ENCODE measurements at places on chromosomes 2 and 18.

DNA sequence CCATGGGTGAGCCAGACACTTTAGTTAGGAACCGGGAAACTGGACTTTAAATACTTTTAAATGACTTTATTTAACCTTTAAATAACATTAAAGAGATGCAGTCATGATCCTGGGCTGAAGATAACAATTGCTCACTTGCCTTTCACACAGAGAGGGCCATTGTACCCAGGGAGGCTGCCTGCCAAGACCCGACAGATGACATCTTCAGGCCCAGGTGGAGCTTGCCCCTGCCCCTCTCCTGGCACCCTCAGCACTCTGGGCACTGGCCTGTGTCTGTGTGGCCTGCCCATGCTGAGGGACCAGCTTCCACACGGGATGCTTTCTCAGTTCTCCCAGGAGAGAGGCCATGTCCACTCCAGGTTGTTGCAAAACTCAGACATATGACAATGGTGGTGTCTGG lies 216.4 kb upstream of the MYT1L start:
- no peak for DNase-seq

DNA sequence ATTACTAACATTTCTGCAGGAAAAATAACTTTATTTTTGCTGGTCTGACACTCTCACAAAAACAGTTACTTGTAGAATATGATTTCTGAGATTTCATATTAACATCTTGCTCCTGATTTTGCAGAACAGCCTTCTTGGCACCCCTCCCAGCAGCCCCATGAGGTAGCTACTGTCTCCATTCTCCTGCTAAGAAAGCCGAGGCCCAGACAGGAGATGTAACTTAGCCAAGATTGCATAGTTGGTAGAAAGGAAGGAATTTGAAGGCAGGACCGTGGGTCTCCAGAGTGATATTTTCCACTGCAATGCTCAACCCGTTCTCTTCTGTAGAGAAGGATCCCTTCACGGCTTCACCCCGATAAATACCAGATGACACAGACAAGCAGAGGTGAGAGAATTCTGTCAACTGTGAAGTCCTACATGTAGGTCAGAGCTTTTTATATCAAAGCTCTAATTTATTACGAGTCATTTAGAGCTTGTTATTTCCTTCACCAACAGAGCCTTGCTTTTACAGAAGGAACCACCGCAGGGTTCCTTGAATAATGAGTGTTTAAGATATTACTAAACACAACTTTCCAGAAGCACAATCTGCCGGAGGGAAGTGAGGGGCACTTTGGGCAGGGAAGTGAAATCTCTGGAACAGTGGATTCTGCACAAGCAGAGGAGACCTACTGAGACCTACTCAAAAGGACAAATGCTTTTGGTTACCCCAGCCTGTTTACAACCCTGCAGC lies 48.0 kb upstream of the MYCN start:
- DNase-seq = no peak

DNA sequence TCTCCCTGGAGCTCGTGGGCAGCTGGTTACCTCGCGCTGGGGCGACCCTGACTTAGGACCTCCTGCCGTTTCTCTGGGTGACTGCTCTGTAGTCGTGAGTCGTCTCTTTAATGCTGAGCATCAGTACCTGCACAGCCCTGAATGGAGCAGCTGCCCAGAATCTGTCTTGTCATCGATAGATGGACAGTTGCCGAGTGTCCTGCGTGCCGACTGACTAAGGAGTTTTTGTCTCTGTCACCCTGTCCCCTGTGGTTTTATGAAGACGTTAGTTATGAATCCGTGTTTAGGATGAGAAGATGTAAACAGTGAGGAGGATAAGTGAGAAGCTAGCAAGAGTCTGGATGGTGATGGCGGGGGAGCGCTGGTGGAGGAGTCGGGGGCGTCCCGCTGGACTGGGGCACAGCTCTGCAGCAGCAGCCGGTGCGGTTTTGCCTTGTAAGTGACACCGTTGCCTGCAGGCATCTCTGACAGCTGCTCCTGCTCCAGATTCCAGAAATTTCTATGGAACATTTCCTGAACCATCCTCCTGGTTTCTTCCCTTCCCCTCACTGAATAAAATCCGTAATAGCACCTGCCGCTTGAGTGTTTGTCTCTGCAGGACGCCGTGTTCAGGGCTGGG lies 13.3 kb downstream of the AGAP1 start:
- DNase-seq = no peak

DNA sequence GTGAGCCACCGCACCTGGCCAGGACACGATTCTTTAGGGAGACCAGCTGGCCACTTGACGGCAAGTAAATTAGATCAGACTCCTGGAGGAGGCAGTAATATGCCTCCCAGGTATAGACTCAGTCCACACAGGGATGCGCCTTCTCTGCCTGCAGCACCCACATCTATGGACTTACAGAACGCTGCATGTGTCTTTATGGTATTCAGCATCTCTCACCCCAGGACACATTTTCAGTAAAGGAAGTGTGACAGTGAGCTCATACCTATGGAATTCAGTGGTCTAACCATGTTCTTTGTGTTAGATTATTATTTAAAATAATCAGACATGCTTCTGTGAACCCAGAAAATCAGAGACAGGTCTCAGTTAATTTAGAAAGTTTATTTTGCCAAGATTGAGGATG lies 5.9 kb upstream of the NARS1 start:
- no peak for DNase-seq

- DNase-seq = no peak
Measured at GRCh38 chr2:2873450-2873811, 504.2 kb downstream of the EIPR1 start.

GRCh38 chr2:171316755-171317337 lies 116.9 kb downstream of the METTL8 start:
- no peak for DNase-seq

DNA sequence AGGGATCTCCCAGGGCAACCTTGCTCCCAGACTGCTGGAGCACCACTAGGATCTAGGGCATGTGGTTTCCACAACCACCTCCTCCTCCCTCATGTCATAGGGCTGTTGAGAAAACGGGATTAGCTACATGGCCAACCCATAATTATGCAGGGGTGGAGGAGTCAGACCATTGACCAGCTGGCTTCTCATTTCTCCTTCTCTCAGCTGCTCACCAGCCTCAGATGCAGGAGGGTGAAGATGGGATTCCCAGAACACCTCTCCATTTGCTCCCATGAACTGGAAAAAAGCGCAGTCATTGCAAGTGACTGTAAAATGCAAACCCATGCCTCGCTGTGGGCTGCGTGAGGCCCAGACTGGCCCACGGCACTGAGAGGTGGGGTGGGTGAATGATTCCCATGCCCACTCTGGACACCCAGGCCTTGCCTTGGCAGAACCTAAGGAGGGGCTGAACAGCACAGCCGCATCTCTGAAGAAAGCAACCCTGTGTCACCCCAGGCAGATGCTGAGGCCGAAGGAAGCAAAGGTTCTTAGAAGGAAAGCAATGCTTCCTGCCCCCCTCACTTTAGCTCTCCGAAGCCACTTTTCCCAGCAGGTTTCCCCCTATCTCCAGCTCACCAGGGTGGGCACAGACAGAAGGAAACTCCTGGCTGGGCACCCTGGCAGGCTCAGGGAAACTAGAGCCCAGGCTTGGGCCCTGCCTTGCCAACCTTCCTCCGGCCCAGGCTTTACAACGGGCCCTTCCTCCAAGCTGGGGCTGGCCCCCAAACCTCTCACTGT lies 69.6 kb upstream of the RTN4 start:
- DNase-seq = no peak

- no peak for DNase-seq
Measured at GRCh38 chr2:5123582-5124196, 568.5 kb upstream of the SOX11 start.

- DNase-seq = peak; percentile 36
Measured at GRCh38 chr2:175414882-175415487, 233.5 kb upstream of the ATP5MC3 start.

DNA sequence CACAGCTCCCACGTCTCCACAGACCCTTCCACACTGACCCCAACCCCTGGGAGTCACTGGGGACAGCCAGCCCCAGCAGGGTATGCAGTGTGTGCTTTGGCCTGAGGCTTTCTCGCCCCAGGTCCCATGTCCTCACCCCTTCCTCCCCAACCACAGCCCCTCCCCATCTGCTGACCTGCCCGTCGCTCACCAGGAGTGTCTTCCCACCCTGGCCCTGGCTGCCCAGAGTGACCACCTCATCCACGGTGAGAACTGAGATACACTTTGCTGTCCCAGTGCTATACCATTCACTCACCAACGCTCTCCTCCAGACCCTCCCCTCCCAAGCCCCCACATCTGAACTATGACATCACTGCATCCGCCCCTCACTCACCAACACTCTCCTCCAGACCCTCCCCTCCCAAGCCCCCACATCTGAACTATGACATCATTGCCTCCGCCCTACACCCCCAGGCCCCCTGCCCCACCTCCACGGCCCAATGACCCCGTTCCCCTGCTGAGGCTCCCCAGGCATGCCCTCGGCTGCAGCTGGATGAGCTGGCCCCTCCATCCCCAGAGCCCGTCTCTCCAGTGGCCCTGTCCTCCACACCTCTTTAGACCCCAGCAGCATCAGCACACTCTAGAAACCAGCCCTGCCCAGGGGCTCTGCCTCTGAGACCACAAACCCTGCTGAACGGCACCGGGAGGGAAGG lies 55.2 kb downstream of the ANKMY1 start:
- peak; percentile 12 for DNase-seq

- DNase-seq = no peak
Measured at GRCh38 chr2:73034661-73035375, 36.7 kb downstream of the SFXN5 start.

GRCh38 chr18:67151366-67151765 lies 365.2 kb downstream of the DSEL start:
- no peak for DNase-seq

GRCh38 chr2:239291475-239292350 lies 109.1 kb downstream of the HDAC4 start:
- DNase-seq = no peak

DNA sequence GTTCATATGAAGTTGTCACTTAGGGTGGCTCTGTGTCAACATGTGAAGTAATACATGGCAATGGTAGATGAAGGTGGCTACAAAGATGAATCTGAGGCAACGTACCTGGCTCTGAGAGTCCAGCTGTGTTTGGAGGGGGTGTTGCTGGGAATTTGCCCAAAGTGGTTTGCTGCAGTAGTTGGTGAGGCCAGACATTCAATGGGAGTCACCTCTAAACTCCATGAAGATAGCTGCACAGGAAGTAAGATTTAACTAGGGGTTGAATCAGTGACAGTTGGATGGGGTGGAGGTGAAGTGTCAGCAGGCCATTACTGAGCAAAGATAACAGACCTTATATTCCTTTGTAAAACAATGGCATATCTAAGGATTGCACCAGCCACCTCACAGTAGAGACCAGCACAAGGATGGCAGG lies 71.8 kb downstream of the NUP35 start:
- DNase-seq = no peak

GRCh38 chr2:19123556-19123955 lies 234.9 kb downstream of the OSR1 start:
- no peak for DNase-seq

GRCh38 chr2:117936871-117937428 lies 76.9 kb downstream of the CCDC93 start:
- no peak for DNase-seq

GRCh38 chr2:240780023-240780700 lies 39.9 kb downstream of the KIF1A start:
- no peak for DNase-seq

DNA sequence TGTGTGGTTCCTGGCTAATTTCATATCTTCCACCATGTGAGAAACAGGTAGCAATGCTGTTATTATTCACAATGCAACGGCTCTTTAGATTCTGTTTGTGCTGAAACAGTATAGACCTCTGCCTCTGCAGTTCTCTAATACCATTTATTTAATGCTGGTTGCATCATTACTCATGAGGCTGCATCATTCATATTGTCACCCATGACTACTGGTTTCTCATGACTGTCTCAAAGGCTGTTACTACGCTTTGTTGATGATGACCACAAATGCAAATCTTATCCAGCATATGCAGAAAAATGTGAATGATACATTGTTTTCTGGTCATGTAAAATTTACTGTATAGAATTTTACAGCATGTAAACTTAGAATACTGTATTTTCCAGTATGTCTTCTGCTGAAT lies 22.5 kb downstream of the CAVIN2 start:
- DNase-seq = no peak

DNA sequence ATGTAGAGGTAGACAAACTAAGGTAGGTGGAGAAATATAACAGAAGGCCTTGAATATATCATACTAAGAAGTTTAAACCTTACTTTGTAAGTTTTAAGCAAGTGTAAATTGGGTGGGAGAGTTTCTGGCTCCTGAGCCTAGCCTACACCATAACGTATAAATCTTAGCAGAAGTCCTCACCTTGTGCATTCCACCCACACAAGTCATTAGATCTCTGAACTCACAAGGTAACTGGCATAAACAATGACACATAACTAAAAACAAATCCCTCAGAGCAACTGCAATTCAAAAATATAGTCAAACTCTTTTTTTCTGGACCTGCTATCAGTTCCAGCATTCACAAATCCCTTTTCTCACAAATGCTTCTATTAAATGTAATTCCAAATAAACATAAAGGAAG lies 9.4 kb downstream of the REV1 start:
- DNase-seq = no peak

DNA sequence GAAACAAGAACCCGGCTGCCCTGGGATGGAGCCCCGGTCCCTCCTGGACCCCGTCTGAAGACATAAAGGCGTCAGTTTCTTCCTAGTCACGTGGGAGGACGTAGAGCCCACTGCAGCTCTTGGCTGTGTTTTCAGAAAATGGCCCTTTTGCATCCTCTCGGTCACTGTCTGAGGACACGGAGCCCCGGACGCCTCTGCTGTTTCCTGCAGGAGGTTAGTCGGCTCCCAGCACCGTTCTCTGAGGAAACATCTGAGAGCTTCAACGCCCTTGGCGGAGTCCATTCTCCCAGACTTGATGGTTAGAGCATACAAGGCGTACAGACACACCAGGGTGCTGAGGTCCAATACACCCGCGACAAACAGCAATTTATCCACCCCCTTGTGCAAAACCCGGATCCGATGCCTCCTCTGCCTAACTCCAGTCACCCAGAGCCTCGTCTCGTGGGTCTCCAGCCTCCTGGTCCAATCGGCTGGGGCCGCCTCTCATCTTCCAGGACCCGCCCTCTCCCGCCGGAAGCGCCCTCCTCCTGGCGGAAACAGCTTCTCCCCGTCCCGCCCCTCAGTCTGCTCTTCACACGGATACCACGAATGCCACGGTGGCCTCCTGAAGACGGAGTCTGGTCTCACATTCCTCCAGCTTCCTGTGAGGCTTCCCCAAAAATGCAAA lies 119.4 kb downstream of the TMEM18 start:
- DNase-seq = no peak

DNA sequence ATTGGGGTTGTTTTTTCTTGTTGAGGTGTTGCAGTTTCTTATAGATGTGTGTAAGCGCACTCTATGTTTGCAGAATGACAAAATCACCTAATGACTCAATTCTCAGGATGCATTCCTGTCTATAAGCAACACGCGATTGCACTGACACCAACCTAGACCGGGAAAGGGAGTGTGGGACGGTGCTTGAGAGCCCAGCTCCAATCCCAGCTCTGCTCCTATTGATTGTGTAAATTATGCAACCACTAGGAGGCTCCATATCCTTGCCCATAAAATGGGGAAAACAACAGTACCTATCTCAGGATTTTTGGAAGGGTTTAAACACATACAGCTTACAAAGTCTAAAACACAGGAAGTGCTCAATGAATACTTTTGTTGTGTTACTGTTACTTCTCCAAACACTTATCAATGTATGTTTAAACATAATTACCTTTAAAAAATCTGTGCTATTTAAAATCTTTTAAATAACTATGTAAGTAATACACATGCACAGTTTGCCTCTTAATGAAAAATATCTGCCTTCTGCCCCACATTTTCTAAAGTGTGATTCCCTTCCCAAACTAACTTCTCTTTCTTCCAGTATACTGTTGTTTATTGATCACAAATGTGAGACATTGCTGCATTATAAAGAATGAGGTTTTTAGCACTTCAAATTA lies 132.5 kb downstream of the SPHKAP start:
- peak; percentile 20 for DNase-seq
